ENCODE measurements at places on chromosomes 3 and 15. TPM values are rescaled to one million over a fixed set of nuclear protein-coding genes. Genes with fewer than 3 reads are reported as not detected.
A peak's percentile ranks its signal among the peaks of the same experiment; 100 is the strongest.

- DNase-seq: no peak
Measured at GRCh38 chr3:125267460-125267859, 54.9 kb upstream of the SLC12A8 start.

DNA sequence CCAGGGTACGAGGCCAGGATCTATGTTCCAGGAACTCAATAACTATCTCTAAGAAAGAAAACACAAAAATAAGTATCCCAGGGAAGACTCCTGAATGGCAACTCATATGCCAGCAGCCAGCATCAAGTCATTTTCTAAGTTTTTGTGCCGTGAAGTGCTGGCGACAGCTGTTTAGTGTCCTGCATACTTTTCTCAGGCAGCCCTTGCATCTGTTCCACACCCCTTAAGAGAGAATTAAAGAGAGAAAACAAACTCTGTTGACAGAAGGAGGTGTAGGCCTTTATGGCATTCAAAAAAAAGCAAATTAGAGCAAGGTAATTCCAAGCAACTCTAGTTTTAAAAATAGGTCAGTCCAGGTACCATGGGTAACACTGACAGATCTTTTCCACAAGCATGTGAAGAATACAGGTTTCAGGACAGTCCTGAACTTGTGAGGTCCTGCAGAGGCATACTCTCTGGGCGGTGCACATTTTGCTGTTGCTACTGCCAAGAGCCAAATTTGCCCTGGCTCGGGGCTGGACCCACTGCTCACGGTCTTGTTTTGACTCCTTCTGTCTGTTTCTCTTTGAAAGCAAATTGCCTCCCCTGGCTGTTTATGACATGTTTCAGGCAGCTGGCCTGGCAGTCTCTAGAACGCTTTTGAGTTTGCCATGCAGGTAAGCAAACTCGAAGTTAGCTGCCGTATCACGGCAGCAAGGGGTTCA lies 252.1 kb upstream of the ADAMTS9 start:
- DNase-seq: no peak

Gene SEMA3B
- 81.7 TPM for total RNA-seq

DNA sequence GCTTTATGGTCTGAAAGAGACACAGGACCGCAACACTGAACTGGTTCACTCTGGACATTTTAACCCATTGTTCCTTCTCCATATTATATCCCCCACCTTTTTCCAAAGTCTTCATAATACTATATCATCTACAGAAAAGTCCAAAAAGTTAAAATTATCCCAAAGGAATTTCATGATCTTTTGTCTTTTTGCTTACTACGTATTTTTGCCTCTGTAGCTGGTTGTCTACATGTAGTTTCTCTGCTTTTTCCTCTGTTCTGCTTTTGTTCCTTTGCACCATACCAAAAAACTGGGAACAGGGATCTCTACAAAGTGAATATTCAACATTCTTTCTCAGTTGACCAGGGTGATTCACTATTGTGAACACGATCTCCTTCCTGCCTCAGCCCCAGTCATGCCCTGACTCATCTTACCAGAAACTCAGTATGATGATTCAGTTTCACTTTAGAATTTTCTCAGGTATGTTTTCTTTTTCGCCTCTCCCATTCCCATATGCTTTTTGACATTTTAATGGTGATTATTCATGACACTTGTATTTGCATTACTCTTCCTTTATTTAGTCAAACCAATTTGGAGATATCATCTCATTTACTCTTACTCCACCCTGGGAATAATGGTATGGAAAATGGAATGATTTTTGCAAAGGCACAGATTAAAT lies 14.5 kb downstream of the EMC4 start:
- peak; percentile 53 for DNase-seq

GRCh38 chr15:100988297-100988696 lies 69.1 kb downstream of the LRRK1 start:
- DNase-seq: no peak
